ENCODE measurements at places on chromosomes 3 and 15. TPM values are rescaled to one million over a fixed set of nuclear protein-coding genes. Genes with fewer than 3 reads are reported as not detected.

CDV3 gene
- total RNA-seq, result 260 TPM

KCNMB3 gene
- 6.7 TPM for total RNA-seq

CYP1A2 gene
- not detected for total RNA-seq

GRCh38 chr15:62607643-62608042 is 434.9 kb upstream of the TPM1 start:
- no peak for DNase-seq

- DNase-seq, result no peak
Observed at GRCh38 chr3:158731486-158731885, 771 bp downstream of the RARRES1 start.

- no peak for DNase-seq
Observed at GRCh38 chr15:71761649-71762048, 48.7 kb upstream of the NR2E3 start.

- DNase-seq, result no peak
Observed at GRCh38 chr15:90465140-90465929, 64.4 kb upstream of the CRTC3 start.

GRCh38 chr3:10936686-10937085 is 55.9 kb upstream of the SLC6A1 start:
- no peak for DNase-seq

DNA sequence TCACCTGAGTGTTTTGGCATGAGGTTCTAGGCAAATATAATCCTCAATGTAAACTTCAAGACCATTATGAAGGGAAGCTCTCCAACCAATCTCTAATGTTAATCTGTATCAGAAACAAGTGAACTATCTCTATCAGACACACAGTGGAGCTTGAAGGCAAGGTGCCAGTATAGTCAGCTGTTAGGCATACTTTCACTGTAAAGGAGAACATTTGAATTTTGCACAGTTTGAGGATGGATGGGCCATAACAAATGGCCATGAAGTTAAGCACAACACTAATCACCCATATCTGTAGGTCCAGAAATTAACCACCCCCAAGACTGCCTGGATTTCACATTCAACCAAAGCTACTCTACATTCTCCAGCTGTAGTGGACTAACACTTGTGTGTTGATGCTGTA is 69.1 kb upstream of the LMOD3 start:
- DNase-seq, result no peak

All from Caco-2 (cell line).